Activated CD4-positive, alpha-beta T cell treated with anti-CD3 and anti-CD28 coated beads, Interleukin-2, amount 10 ng/mL, durations not matched to agents 7 days and 5 days (primary cell): ENCODE measurements at places on chromosomes 3 and 15. TPM values are rescaled to one million over a fixed set of nuclear protein-coding genes. Genes with fewer than 3 reads are reported as not detected.

GRCh38 chr15:99619712-99620111 is 53.9 kb downstream of the MEF2A start:
- H3K27me3 ChIP-seq: no peaks in the 10 kb centered on the region
- DNase-seq: no peak
- H3K36me3 ChIP-seq: peaks cover 15% of the 10 kb centered on the region
- H3K4me1 ChIP-seq: peaks cover 13% of the 10 kb centered on the region

Gene C3orf62
- 12.2 TPM for total RNA-seq

GRCh38 chr3:168154089-168154488 is 58.4 kb upstream of the GOLIM4 start:
- peaks cover 9% of the 10 kb centered on the region for H3K27me3 ChIP-seq
- no peaks in the 10 kb centered on the region for H3K36me3 ChIP-seq
- no peak for DNase-seq

Gene KLF15
- total RNA-seq: not detected

- H3K27me3 ChIP-seq: no peaks in the 10 kb centered on the region
- DNase-seq: no peak
- no peak overlapping the region for H3K27ac ChIP-seq
- H3K4me1 ChIP-seq: peaks cover 4% of the 10 kb centered on the region
- H3K4me3 ChIP-seq: no peak overlapping the region
- H3K36me3 ChIP-seq: no peaks in the 10 kb centered on the region
Observed at GRCh38 chr15:63010920-63011693, 31.4 kb upstream of the TPM1 start.

Gene PATL2
- 20.5 TPM for total RNA-seq

GRCh38 chr3:30331519-30331918 is 274.9 kb upstream of the TGFBR2 start:
- H3K27me3 ChIP-seq: no peaks in the 10 kb centered on the region
- H3K4me1 ChIP-seq: peaks cover 14% of the 10 kb centered on the region
- no peak for DNase-seq
- no peak overlapping the region for H3K27ac ChIP-seq

- no peak overlapping the region for H3K4me3 ChIP-seq
- H3K4me1 ChIP-seq: no peaks in the 10 kb centered on the region
- no peak for DNase-seq
- no peak overlapping the region for H3K27ac ChIP-seq
Observed at GRCh38 chr3:79111375-79112052, 656.3 kb downstream of the ROBO1 start.

DNA sequence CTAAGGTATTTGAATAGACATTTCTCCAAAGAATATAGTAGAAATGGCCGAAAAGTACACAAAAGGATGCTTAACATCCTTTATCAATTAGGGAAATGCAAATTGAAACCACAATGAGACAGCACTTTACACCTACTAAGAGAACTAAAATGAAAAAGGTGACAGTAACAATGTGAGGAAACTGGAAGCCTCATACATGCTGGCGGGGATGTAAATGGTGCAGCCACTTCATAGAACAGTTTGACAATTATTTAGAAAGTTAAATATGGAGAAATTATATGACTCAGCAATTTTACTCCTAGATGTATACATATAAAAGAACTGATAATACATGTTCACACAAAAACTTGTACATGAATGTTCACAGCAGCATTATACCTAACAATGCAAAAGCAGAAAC is 13.4 kb downstream of the SPICE1 start:
- no peak overlapping the region for H3K27ac ChIP-seq
- H3K4me3 ChIP-seq: no peak overlapping the region
- H3K27me3 ChIP-seq: no peaks in the 10 kb centered on the region
- no peak for DNase-seq
- H3K36me3 ChIP-seq: peaks cover 23% of the 10 kb centered on the region

DNA sequence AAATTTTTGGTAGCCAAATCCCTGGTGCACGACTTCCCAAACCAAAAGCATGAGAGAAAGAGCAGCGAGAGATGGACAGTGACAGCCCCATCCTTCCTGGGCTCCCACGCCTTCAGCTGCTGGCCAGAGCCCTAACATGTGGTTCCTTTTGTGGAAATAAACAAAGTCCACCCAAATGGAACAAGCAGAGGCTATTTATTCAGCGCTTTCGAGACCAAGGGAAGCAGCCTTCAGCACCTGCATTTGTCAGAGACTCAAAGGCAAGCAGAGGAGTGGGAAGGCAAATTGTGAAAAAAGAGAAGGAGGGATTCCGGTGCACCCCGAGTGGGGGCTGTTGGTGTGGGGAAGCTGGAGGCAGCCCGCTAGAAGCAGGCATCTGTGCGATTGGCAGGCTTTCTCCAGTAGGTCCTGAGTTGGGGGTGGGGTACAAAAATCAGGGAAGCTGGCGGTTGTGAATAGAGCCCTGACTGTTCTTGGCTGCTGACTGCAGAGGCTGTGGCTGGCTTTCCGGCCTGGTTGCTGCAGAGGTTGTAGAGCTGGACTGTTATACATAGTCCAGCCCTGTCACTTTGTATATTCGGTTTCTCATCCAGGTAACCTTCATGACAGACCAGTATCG is 427.2 kb downstream of the OCA2 start:
- H3K27me3 ChIP-seq: no peaks in the 10 kb centered on the region
- H3K27ac ChIP-seq: no peak overlapping the region
- no peaks in the 10 kb centered on the region for H3K36me3 ChIP-seq
- H3K4me3 ChIP-seq: no peak overlapping the region
- no peak for DNase-seq

DNA sequence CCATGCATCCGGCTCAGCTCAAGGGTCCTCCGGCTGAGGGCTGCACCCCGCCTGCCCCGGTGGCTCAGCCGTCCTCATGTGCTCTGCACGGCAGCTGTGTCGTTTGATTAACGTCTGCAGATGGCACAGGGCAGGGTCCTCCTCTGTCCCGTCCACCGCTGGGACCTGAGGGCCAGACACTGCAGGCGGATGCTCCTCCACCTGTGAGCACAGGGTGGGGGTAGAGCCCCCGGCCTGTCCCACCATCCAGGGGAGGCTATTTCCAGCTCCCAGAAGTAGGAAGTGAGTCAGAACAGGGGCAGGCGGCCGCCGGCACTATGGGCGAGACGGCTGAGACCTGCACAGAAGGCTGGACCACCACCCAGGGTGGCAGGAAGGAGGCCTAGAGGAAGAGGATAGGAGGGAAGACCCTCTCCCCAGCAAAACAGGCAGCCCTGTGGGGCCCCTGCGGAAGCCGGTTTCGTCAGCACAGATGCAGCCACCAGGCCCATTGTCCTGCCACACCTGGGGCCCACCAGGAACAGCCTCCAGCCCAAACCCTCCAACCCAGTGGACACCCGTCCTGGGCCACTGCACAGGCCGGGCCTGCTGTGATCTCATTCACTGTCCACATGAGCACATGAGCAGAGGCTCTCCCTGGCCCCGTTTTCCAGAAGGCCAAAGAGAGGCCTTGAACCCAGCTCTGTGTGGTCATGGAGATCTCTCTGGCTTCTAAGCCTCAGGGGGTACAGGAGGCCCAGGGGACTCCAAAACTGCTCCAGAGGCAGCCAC is 12.6 kb upstream of the PLXND1 start:
- no peak overlapping the region for H3K27ac ChIP-seq
- H3K36me3 ChIP-seq: no peaks in the 10 kb centered on the region
- H3K4me1 ChIP-seq: no peaks in the 10 kb centered on the region

Gene ZNF662
- total RNA-seq: 0.25 TPM
